Omental fat pad (tissue), 4 donors: ENCODE measurements at places on chromosomes 5 and 9.

DNA sequence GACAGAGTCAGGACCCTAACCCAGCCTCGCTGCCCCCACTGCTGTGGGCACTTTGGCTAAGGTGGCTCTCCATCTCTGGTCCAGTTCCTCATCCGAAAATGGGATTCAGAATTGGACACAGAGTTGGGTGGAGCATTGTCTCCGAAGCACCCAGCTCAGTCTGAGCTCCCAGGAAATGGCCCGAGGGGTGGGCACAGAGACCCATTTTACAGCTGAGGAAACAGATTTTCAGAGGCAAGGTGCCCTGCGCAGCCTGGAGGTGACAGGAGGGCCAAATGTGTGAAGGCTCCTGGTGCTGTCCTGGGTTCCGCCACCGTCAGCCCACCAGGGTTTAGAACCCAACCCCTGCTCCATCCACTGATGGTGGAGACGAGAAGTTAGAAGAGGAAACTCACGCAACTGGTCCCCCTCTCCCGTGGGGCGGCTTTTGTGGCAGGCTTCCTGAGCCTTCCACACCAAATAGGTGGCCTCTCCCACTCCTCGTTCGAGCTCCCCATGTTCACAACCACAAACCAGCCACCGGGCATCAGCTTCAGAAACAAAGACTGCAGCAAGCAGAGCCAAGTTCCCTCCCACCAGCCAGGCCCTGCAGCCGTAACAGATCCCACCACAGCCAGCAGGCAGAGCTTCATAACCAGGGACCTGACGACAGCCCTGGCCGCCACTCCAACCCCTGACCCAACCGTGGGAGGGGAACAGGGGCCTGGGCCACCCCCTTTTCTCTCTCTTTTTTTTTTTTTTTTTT lies 90.9 kb upstream of the LMX1B start:
- DNase-seq = no peak

GRCh38 chr5:24353016-24353415 lies 291.8 kb downstream of the CDH10 start:
- DNase-seq = no peak

- DNase-seq = no peak
Measured at GRCh38 chr5:164672205-164672604, 1166.8 kb downstream of the MAT2B start.

DNA sequence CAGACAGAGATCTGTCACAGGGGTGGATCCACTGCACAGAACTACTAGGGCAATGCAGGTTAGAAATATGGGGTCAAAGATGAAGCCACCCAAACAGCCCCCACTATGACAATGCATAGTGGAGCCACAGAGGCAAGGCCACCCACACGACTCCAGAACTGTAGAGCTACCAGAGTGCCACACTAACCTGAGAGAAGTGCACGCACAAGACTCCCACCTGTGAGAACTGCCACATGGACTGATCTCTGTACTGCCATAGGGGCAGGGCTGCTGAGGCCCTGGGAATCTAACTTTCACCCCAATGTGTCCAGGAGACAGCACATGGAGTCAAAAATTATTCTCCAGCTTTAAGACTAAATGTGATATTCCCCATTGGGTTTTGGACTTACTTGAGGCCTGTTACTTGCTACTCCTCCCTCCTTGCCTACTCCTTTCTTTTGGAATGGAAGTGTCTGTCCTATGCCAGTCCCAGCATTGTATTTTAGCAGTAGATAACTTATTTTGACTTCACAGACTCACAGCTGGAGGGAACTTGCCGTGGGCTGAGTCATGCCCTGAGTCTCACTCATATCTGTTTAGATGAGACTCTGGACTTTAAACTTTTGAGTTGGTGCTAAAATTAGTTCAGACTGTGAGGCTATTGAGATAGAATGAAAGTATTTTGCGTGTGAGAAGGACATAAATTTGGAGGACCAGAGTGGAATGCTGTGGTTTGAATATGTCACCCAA lies 853.3 kb downstream of the MAT2B start:
- no peak for DNase-seq

DNA sequence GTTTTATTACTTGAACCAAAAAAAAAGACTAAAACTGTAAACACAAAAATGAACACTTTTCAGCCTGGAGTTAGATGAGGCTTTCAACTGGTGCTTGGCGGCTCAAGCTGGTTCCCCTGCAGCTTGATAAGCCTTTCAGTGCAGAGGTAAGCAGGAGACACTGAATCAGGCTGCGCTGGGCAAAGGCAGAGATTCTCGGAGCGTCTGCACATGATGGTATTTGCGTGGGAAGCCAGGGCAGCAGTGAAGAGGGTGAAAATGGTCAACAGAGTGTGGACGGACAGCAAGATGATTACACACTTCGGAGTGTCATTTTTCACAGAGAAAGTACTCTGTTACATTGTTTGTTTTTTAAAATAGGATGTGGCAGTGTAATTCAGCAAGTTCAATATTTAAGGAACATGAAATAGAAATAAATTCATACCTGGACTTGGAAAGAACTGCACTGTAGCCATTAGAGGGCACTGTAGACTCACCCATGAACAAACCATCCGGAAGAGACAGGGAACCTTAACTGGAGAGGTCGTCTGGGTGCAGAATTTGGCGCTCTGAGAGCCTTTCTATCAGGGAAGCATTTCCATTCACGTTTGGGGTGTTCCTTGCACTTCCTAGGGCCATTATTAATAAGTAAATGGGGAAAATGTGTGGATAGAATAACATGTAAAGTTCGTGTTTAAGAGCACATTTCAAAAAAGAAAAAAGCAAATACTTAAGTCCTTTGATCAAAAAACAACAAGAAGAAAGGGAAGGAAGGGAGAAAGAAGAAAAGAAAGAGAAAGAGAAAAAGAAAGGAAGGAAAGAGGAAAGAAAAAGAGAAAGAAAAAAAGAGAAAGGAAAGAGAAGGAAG lies 69.8 kb downstream of the ICE1 start:
- no peak for DNase-seq

DNA sequence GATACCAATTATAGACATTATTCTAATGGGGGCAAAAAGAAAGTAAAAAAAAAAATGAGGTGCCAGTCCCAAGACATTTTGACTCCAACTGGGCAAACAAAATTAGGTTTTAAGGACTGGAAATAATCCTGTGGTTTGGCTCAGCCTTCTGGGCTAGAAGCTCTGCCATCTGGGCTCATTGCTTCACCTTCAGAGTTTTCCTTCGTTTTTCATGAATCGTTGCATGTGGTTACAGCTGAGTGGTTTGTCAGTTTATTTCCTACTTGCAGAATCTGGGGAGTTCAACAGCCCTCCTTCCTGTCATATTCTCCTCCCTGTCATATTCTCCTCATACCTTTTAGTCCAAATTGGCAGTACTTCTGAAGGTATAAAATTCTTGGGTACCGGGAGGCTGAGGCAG lies 12.0 kb downstream of the UGT3A2 start:
- DNase-seq = no peak

GRCh38 chr5:129906177-129906887 lies 2.1 kb downstream of the CHSY3 start:
- no peak for DNase-seq

GRCh38 chr9:93188426-93189368 lies 4.8 kb downstream of the WNK2 start:
- DNase-seq = no peak

GRCh38 chr9:97557606-97558095 lies 56.2 kb downstream of the TMOD1 start:
- no peak for DNase-seq

DNA sequence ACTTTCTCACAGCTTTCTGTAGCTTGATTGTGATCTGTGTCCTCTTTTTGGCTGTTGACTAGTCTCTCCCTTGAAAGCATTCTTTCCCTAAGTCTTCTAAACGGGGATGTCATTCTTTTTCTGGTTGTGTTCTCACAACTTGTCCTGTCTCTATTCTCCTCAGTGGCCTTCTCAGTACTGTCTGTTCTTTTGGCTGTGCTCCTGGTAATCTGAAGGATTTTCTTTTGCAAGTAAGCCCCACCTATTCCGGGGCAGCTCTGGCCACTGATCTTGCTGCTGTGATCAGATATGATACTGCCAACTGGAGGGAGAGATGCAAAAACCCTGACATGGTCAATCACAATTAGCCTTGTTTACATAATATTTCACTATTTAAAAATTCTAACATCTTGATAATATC lies 172.2 kb downstream of the CDC42SE2 start:
- DNase-seq = no peak

DNA sequence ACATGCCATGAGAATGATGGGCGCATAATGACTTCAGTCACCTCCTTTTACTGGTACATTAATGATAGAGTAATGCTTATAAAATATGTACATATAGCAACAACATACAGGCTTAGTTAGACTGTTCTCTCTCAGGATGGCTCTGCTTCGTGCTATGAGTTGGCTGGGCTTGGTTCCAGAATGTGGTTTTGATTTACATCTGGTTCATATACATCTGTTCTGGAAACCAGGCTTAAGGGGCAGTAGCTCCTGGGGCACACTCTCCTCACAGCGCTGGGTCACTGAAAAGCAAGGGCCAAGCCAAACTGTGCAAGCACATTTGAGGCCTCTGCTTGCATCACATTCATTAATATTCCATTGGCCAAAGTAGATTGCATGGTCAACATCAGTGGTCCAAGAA lies 44.9 kb downstream of the PCSK1 start:
- DNase-seq = no peak

- no peak for DNase-seq
Measured at GRCh38 chr5:136135536-136135935, 2.9 kb downstream of the SMAD5 start.

GRCh38 chr5:139746691-139747582 lies 48.7 kb upstream of the PSD2 start:
- DNase-seq = no peak

- DNase-seq = no peak
Measured at GRCh38 chr5:74648835-74649293, 8.3 kb upstream of the ENC1 start.

DNA sequence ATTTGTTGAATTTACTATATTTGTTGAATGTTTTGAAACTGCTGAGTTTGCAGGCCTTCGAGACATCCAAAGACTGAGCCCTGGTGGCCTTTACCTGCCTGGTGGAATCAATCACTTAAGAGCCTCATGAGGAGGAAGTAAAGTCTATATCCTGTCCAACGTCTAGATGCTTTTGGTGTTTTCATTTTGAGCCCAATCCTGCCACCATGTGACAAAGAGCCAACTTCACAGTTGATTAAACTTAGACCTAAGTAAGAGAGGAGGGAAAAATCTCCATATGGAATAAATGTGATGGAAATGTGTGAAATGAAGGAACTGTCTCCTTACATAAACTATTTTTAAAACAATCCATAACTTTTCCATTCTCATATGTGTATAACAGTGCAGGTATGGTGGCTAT lies 220.1 kb downstream of the PRR16 start:
- no peak for DNase-seq

DNA sequence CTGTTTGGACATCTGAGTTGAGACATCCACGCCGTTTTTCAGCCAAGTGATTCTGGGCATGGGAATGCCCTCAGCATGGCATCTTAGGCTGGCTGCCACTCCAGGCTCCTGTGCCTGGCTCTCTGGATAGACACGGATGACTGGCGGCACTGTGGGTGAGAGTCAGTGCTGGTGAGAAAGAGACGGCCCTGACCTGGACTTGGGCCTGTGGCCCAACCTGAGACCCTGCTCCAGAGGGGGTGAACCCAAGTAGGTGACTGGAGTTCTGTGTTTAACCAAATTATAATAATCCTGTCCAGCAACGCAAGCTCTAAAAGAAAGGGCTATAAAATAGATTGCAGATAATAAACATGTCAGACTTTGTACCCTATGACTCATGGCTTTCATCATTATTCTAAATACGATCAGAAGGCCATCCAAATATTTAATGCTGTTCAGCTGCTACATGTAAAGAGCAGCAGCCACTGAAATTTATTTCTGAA lies 173.9 kb downstream of the HSPA4 start:
- DNase-seq = no peak

DNA sequence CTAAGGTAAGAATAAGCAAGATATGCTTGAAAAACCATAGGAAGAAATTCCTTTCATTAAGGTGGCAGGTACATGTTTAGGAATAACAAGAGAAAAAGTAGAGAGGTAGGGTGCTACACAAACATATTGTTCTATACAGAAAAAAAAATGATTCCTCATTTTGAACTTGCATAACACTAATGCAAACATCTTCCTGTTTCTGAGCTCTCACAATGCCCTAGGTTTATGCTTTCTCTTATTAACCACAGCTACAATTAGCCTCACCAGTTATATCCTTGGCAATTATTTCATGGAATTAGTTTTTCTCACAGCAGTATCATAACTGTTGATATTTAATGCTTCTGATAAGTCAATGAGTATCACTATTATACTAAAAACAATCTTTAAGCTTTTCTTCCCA lies 20.7 kb downstream of the CEMIP2 start:
- no peak for DNase-seq

DNA sequence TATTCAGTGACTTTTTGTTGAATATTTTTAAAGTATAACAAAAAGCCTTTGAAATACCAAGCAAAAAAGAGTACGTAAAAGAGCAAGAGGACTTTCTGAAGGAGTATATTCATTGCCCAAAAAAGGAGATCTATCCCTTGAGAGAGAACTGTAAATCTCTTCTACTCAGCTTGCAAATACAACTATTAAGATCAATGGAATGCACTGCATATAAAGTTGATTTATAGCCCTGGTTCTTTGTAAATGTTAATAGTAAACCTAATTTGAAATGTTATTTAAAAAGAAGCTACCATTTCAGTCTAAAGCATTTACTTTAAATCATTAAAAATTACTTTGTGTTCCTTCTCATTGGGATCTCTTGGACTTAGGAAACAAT lies 168.1 kb downstream of the PDE4D start:
- DNase-seq = no peak

- DNase-seq = no peak
Measured at GRCh38 chr5:170275376-170275994, 22.1 kb downstream of the LCP2 start.

- DNase-seq = no peak
Measured at GRCh38 chr9:80775530-80775929, 913.8 kb downstream of the TLE1 start.

- no peak for DNase-seq
Measured at GRCh38 chr5:156197042-156197635, 129.8 kb upstream of the SGCD start.

- no peak for DNase-seq
Measured at GRCh38 chr5:122392224-122392623, 80.2 kb downstream of the SNCAIP start.

- no peak for DNase-seq
Measured at GRCh38 chr9:1880038-1880565, 135.0 kb upstream of the SMARCA2 start.

DNA sequence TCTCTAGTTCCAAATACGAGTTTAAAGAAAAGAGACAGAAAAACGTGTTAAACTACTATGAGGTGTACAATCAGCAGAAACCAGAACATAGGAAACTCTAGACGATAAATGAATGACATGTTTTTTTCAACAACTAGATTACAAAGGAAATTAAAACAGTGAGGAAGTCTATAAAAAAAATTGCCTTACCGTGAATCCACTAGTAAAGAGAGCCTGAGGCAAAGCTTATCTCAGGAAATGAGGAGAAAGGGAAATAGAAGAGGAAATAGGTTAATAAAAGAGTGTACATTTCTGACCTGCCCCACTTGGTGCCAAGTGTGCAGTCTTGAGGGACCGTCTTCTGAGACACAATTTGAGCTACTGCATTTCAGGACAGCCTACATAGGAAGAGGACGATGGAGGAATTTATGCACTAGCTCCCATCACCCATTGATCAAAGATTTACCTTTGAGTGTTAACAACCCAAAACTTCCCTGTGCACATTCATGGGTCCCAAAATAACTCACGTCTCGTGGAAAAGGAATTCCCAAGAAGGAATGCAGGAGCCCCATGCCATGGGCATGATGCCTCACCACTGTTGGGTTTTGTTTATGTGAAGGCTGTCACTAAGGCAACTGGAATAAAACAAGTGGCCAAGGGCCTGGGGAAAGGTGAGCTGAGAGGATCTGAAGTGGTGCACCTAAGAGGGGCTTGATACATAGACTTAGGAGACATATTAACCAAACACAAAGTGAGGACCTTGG lies 53.6 kb upstream of the SLC1A3 start:
- DNase-seq = no peak

GRCh38 chr5:176633598-176633997 lies 3.1 kb downstream of the EIF4E1B start:
- DNase-seq = no peak
